Skeletal muscle cell (primary cell): ENCODE measurements at places on chromosomes 16 and 17.

- no peak for DNase-seq
These were observed 47.1 kb downstream of the IRX3 start for GRCh38 chr16:54239456-54239855.

DNA sequence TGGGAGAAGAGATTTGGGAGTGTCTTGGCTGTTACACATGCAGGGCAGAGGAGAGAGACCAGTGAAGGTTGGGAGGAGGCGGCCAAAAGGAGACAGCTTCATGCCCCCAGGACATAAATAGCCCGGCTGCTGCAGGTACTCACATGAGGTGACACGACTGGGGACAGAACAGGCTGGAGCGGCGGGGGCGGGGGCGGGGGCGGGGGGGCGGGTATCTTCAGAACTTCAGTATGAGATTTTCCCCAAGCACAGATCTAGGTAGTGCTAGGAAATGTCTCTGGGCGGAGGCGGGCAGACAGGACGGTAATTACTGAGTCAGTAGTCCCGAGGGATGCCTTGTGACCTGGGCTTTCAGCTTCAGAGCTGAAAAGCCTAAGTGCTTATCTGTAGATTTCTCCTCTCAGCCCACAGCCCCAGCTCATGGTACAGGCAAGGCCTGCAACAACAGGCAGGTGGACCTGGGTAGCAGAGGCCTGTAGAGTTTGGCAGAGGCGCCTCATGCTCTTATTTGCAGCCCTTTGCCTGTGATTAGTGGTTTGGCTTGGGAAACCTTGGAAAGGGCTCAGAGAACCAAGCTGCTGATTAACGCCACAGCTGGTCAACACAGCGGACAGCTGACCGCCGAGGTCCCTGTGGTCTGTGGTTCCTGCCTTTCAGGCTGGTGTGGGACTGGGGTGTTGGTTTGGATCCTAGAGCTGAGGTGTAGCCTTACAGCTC, 24.5 kb downstream of the UNK start:
- peak; percentile 56 for DNase-seq

GRCh38 chr16:57938936-57939871, 31.7 kb downstream of the CNGB1 start:
- no peak for DNase-seq

- DNase-seq, result no peak
These were observed 12.7 kb upstream of the NSMCE1 start for GRCh38 chr16:27281243-27281642.

- DNase-seq, result no peak
These were observed 62.9 kb upstream of the MGAT5B start for GRCh38 chr17:76805319-76805718.

- DNase-seq, result no peak
These were observed 15.0 kb upstream of the SPACA3 start for GRCh38 chr17:32976605-32977004.

- DNase-seq, result no peak
These were observed 721 bp downstream of the TBCD start for GRCh38 chr17:82752371-82753200.

DNA sequence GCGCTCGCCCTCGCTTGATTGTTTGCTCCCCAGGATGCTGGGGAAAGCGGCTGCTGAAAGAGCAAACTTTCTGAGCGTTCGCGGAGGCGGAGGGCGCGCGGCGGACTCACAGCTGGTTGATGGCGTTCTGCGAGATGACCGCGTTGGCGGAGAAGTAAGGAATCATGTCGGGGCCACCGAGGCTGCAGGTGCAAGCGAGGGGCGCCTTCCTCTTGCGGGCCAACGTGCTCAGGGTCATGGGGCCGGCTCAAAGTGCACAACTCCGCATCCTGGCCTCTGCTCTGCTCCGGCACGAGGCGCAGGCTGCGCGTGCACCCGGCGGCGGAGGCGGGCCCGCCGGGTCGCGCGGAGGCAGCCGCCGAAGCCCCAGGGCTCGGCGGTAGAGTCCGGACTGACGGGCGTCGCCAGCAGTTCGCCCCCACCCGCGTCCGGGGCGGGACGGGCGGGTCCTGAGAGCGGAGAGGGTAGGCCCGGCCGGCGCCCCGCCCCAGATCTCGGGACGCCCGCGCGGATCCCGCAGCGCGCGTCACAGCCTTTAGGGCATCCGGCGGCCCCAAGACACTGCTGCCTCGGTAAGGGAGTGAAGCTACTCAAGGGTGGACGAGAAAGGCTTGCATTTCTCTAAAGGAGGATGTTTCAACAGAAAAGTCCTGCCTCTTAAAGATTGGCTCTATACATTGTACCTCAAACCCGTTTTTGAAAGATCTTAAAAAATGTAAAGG, 138.5 kb upstream of the CORO6 start:
- no peak for DNase-seq

DNA sequence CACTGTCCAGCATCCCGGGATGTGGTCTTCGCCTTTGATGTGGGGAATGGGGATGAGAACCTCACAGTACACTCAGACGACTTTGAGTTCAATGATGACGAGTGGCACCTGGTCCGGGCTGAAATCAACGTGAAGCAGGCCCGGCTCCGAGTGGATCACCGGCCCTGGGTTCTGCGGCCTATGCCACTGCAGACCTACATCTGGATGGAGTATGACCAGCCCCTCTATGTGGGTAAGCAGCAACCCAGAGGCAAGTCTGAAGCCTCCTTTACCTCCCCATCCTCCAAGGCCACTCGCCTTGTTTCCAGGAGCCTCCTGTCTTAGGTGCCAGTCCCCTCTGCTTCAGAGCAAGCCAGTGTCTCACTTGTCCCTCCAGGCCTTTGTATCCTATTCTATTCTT, 10.2 kb downstream of the CNTNAP1 start:
- DNase-seq, result no peak

DNA sequence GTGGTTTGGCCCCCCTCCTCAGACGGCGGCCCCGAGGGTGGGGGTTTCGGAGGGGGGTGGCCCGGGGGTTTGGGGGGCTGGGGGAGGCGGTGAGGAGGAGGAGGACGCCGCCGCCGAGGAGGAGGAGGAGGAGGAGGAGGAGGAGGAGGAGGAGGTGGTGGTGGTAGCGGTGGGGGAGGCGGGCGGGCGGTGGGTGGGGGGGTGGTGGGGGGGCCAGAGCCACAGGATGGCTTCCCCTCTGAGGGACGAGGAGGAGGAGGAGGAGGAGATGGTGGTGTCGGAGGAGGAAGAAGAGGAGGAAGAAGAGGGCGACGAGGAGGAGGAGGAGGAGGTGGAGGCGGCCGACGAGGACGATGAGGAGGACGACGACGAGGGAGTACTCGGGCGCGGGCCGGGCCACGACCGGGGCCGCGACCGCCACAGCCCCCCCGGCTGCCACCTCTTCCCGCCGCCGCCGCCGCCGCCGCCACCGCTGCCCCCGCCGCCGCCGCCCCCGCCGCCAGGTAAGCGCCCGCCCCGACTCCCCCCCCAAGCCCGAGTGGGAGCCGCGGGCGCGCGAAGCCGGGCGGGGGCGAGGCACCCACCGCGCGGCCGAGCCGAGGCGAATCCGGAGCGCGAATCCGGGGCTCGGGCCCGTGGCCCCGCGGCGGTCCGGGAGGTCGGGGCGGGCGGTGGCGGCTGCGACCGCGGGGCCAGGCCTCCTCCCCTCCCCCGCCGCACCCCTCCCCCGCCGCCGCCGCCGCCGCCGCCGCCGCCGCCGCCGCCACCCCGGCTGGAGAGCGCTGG, 3.8 kb upstream of the CHD3 start:
- DNase-seq, result no peak

DNA sequence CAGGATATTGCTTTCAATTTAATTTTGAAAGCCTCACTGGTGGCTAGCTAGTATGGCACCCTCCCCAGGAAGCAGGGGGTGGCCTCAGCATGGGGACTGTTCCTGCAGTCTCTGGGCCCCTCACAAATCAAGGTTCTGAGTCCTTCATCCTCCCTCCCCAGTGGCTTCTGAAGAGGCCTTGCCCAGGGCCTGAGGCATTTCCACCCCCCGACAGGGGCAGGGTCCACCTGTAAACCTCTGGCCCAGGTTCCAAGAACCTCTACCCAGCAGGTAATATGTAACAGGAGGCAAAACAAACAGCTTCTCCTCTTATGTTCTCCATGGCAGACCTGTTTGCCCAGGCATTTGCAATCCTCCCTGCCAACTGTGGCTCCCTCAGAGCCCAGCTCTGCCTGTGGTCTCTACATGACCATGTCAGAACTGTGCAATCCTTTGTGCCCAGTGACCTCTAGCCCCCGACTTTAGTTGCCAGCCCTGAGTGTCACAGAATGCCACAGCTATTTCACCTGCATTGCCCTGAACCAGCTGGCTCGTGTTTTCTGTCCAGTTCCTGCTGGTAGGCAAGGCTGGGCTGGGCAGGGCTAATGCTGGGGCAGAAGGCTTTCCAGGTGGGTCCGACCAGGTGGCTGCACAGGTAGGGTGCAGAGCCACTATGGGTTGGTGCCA, 14.3 kb downstream of the ACSF2 start:
- no peak for DNase-seq

GRCh38 chr17:15446036-15446435, 21.4 kb downstream of the CDRT4 start:
- no peak for DNase-seq

DNA sequence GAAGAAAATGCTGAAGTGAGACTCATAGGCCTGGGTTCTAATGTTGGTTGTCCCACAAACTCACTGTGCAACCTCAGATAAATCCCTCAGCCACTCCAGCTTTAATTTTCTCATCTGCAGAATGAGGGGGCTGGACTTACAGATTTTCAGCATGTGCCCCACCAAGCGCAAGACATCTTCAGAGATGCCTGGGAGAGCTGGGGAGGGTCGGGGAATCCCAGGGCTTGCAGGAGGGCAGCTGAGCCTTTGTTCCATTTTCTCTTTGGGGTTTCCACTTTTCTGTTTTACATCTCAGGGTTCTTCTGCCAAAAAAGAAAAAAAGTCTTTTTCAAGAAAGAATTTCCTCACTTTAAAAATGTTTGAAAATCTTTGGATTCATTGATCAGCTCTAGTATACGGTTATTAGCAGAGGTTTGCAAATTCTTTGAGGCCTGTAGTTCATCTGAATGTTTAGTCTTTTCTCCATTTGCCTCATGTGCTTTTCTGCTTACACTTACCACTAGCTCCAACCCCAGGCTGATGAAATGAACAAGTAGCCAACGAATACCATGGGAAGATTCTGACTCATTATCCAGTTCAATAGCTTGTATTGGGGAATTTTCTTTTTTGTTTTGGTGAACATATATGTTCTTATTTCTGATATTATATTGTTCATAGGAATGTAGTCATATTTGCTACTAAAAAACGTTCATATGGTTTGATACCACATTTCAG, 56.4 kb downstream of the CHD9 start:
- no peak for DNase-seq

GRCh38 chr16:7914748-7915147, 582.1 kb downstream of the RBFOX1 start:
- no peak for DNase-seq

GRCh38 chr17:10059684-10060211, 138.7 kb downstream of the GAS7 start:
- DNase-seq, result no peak

DNA sequence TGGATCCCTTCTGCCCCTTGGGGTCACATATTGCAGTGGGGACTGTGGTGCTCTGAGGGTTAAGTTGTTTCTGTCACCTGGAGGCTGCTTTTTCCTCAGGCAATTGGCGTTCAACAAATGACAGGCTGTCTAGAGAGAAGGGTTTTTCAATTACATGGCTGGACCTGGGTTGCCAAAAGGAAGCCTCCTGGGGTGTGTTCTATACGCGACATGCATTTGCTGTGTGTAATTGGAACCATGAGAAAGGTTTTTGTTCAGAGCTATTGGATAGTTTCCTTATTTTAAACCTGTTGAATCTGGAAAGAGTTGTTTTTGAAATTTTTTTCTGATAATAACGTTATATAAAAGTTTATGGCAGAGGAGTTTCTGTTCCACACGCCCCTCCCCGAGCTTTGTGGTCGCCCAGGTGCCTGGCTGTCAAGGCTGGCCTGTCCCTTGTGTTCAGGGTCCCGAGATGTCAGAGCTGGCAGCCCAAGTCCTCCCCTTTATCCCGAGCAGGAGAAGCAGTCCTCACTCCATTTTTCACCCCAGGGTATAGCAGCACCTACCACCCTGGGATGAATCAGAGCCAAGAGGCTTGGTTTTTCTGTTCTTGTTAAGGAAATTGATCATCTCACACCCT, 26.1 kb upstream of the ZNF750 start:
- no peak for DNase-seq

DNA sequence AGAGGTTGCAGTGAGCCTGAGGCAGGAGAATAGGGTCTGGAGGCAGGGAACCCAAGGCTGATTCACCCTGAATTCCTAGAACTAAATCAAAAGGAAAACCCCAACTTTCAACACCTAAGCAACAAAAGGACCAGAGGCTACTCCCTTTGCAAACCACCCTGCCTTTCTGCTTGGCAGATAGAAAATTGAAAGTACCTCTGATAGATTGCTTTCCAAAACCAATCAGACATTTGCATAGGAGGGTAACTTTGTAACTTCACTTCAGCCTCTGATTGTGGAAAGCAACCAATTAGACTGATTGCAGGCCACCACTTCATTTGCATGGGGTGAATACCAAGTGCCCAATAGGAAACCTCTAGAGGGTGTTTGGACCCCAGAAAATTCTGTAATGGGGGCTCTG, 10.9 kb upstream of the TMEM98 start:
- no peak for DNase-seq

GRCh38 chr17:61452301-61453290, at the start of gene TBX4:
TBX4 (plus strand) TSS chr17:61452422; CDS start chr17:61456491, 4,069 bp downstream.
- no peak for DNase-seq

GRCh38 chr17:31224366-31224765, 72.7 kb downstream of the OMG start:
- no peak for DNase-seq

DNA sequence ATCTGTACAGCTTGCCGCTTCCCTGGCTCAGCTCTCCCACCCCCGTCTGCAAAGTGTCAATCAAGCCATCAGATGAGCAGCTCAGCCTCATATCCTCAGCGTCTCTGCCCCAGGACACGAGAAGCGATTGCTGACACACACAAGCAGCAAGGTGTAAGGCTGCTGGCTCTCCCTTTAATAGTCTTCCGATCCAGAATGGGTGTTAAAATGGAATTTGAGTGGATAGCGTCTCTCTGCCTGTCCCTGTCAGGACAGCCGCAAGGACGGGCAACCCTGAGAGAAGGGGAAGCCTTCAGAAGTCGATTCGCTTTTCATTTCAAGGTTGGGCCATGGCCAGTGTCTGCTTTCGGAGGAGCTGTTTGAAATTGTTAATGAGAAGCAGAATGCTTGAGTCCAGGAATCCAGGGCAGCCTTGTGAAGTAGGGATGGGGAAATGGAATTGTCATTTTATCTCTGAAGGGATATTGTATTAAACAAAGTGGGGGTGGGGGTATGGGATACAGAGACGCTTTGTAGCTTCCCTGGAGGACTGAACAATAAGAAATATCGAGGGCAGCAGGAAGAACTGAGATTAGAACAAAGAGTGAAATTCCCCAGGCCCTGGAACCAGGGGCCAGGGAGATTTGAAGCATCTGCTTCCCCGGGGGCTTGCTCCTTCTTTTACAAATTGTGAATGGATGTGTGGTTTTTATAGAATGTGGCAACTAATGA, 4.7 kb upstream of the PIPOX start:
- DNase-seq, result no peak

GRCh38 chr16:11672206-11673090, 4.2 kb downstream of the SNN start:
- no peak for DNase-seq

GRCh38 chr17:41329279-41329948, 13.9 kb upstream of the KRTAP17-1 start:
- no peak for DNase-seq

- no peak for DNase-seq
These were observed 40.2 kb upstream of the SMPD3 start for GRCh38 chr16:68488554-68488953.
